ENCODE measurements at places on chromosomes 1 and 21. TPM values are rescaled to one million over a fixed set of nuclear protein-coding genes. Genes with fewer than 3 reads are reported as not detected.

DNA sequence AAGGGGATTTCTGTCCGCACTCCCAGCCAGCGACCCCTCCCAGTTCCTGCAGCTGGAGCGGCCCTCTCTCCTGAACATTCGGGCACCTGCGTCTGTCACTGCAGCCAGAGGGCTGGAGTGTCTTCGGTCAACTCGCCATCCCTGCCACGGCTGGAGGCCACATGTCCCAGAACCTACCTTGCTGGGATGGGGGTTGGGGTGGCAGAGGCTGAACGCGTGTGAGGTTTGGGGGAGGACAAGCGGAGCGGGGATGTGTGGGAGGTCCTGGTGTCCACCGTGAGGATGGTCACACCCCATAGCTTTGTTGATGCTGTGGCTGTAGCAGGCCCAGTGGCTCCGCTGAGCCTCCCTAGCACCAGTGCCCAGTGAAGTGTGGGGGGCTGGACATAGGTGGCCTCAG is 14.8 kb upstream of the C1orf174 start:
- no peak for DNase-seq

- no peak for DNase-seq
These were observed 70.1 kb upstream of the CCDC190 start for GRCh38 chr1:162930976-162931560.

- DNase-seq: no peak
These were observed 332.2 kb downstream of the CHRM3 start for GRCh38 chr1:239718571-239718970.

DNA sequence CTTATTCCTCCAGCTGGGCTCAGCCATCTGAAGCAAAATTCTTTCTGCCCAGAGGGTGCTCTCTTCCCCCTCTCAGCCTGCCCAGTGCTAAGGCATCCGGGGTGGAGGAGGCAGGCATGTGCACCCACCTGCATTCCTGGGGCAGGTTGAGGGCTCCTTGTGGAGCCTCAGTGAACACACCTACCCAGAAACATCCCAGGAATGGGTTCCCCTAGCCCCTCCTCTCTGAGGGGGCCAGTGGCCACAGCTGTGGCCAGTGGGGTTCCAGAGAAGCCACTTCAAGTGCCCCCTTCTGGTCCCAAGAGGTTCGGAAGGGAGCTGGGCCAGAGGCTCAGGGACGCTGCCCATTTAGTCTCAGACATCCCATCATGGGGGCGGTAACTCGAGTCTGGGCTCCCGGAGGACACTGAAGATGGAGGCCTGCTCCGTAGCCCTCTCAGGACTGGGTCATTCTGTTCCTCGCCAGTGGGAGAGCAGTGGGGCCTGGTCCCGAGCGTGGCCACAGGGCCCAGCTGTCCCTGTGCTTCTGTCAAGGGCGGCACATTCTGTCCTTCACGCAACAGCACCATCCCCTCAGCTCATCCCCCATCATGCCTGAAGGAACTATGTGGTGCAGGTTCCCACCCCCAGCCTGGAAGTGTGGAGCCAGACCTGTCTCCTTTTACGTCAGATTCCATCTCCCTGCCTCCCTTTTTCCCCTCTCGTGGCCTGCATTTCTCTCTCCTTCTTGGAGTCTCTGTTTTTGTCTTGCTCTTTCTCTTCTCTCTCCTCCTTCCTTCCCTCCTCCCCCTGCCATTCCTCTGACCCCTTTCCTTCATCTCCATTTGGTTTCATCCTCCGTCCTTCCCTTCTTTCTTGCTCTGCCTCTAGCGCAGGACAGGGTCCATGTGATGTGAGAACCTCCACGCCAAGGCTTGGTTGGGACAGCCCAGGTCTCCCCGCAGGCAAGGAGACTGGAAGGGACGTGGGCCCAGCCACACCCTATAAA is 49.6 kb upstream of the KDM4A start:
- DNase-seq: no peak

DNA sequence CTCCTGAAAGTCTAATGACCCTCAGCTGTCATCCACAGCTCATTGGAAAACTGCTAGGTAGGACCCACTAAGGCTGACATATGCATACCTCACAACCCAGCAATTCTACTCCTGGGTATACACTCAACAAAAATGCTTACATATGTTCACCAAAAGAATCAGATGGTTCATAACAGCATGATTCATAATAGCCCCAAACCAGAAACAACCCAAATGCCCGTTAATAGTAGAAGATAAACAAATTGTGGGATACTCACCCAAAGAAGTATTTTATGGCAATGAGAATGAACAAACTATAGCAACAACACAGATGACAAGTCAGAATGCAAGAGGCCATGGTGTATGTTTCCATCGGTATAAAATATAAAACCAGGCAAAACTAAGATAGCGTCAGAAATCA is 124.6 kb downstream of the HLCS start:
- DNase-seq: no peak

GRCh38 chr1:61699911-61700851 is 24.8 kb downstream of the TM2D1 start:
- no peak for DNase-seq

DNA sequence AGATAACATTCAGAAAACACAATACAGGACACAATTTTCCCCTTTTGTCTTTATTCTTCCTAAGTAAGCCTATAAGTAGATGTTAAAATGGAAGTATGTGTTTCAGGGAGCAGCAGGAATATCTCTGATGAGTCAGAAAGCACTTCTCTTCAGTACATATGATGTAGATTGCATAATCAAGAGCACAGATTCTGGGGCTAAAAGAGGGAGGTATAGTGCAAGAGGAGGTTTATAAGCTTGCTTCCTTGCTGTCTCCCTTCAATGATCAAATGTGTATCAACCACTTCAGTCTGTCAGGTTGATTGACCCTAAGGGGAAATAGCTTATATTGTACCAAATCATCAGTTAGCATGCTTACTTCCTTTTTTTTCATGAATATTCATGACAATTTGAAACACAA is 822.8 kb downstream of the BRINP3 start:
- no peak for DNase-seq

- no peak for DNase-seq
These were observed 58.4 kb upstream of the CXADR start for GRCh38 chr21:17454315-17455027.

DNA sequence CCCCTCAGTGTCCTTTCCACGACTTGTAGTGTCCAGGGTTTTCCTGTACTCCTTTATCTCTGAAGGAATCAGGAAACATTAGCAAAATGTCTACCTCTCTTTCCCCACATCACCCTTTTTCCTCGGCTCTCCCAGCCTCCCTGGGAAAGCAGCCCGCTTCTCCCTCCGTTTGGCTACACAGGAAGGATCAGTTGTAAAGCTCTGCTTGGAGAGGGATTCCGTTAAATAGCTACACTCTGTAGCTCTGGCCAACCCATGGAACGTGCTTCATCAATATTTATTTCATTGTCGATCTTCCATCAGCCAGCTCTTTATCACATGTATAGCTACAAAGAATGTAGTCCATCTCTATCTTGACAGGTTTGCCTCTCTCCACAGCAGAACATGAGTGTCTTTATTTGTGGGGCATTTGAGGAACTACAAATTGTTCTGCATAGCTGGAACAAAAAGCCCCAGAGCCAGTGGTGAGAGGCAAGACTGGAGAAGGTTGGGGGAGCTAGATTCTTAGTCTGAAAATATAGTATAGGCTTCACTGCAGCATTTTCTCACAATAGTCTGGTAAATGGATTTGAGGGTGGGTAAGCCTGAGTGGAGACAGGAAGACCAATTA is 191.8 kb downstream of the SLC35F3 start:
- no peak for DNase-seq

DNA sequence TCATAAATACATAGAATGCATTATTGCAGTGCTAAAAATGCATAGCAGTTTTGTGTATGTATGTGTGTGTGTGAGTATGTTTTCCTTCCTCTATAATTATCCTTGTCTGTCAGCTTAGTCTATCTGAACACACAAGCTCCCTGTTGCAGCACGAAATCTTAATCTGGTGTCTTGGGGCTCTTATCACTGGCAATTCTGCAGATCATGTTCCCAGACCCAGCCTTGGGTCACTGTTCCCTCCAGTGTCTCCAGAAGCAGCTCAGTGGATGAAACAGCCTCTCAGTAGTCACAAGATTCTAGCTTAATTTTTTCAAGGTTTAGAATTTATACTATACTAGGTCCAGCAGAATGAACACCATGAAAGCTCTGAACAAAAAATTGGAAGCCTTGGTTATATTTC is 777.9 kb downstream of the MRPL39 start:
- DNase-seq: no peak

DNA sequence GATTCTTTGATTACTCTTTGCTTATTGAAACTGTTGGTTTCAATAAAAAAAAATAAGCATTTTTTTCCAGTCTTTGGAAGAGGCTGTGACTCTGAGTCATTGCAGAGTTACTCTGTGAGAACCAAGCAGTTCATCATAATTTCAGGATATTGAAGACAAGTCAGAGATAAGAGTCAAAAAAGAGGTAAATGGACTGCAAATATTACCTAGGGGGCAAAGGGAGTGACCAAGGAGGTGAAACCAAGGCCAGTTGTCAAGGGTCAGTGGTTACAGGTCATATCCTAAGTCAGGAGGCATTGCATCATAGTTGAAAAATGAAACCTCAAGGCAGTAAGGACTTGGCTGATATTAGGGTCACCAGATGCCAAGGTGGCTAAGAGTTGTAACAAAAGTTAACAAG is 597.1 kb upstream of the USP24 start:
- no peak for DNase-seq

GRCh38 chr1:233668146-233668724 is 54.3 kb downstream of the KCNK1 start:
- no peak for DNase-seq

- DNase-seq: no peak
These were observed 241.4 kb downstream of the TOMM20 start for GRCh38 chr1:234887016-234887900.

GRCh38 chr1:62530516-62531154 is 66.7 kb upstream of the ANGPTL3 start:
- DNase-seq: peak; percentile 85

GRCh38 chr1:206704226-206704625 is 19.5 kb downstream of the MAPKAPK2 start:
- DNase-seq: no peak

DNA sequence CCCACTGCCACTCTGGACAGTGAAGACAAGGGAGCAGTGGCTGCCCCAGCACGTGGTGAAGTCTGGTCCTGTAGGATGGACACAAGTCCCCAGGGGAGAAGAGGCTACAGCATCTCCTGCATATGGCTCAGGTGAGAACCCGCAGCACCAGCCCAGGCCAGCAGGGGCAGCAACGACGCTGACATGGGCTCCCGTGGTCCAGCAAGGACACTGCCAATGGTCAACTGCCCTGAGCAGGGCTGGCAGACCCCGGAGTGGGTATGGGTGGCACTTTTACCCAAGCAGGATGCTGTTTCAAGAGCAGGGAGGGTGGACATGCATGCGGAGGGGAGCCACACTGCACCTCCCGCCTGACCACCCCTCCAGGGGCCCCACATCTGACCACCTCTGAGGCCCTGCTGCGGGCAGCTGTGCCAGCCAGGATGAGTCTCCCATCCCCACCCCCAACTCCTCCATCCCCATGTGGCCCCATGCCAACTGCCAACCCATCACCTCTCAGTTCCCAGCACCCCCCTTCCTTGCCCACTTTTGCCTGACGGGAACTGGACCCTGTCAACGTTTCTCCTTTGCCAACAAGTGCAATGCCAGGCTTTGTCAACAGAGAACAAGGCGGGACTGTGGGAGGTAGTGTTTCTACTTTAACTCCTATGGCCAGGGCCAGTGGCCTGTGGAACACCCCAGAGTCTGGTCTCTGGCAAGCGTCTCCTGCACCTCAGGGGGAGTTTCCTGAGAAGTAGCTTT is 8.6 kb downstream of the MORN1 start:
- no peak for DNase-seq

GRCh38 chr1:232558954-232559353 is 71.0 kb downstream of the SIPA1L2 start:
- DNase-seq: no peak

GRCh38 chr1:156503698-156504437 is 3.3 kb upstream of the MEF2D start:
- no peak for DNase-seq

- no peak for DNase-seq
These were observed 113.4 kb downstream of the DISP1 start for GRCh38 chr1:222928212-222928611.

GRCh38 chr1:212700223-212700891 is 717 bp upstream of the BATF3 start:
- DNase-seq: peak; percentile 86

DNA sequence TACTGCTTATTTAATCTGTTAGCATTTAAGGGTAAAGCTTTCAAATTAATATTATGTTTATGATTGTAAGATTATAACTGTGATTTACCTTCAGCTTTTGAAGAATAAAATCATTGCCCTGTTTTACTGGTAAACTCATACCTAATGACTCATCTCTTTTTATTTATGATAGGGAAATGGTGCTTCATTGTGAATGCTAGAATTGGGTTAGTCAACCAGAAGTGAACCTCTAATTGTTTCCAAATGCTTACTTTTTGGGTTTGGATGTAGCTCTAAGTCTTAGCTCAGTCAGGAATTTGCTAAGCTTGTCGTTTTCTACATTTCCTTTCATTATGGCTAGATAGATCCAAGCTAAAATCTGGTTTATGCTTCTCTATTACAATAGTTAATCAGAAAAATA is 59.4 kb downstream of the SLC30A7 start:
- DNase-seq: no peak

GRCh38 chr21:46254208-46254975 is 25.8 kb upstream of the LSS start:
- no peak for DNase-seq

- no peak for DNase-seq
These were observed 2.3 kb downstream of the PANK4 start for GRCh38 chr1:2523891-2524609.

- DNase-seq: no peak
These were observed 165.9 kb downstream of the HLX start for GRCh38 chr1:221045151-221045550.

RGS13 gene
- total RNA-seq: not detected

LRRC39 gene
- total RNA-seq: 0.60 TPM

HCRTR1 gene
- total RNA-seq: 0.50 TPM

LRRIQ3 gene
- 0.86 TPM for total RNA-seq

RPRD2 gene
- 29.9 TPM for total RNA-seq

GNG4 gene
- total RNA-seq: 0.83 TPM

CYP4Z1 gene
- not detected for total RNA-seq

CRP gene
- not detected for total RNA-seq

RXFP4 gene
- not detected for total RNA-seq

SLC9C2 gene
- not detected for total RNA-seq

LAD1 gene
- total RNA-seq: 0.16 TPM

SPRR4 gene
- not detected for total RNA-seq

DYNLT5 gene
- total RNA-seq: 0.35 TPM

TMOD4 gene
- 2.8 TPM for total RNA-seq

C4BPB gene
- total RNA-seq: not detected

RBP7 gene
- not detected for total RNA-seq

CR2 gene
- total RNA-seq: not detected

UCK2 gene
- 50.1 TPM for total RNA-seq

FAM163A gene
- total RNA-seq: not detected

LPAR3 gene
- total RNA-seq: not detected

PLA2G2D gene
- not detected for total RNA-seq

IPO13 gene
- total RNA-seq: 37.6 TPM

KCNE1 gene
- 0.44 TPM for total RNA-seq

APP gene
- total RNA-seq: 749 TPM

CD1E gene
- total RNA-seq: not detected
